ENCODE measurements at places on chromosomes 6 and 20.

DNA sequence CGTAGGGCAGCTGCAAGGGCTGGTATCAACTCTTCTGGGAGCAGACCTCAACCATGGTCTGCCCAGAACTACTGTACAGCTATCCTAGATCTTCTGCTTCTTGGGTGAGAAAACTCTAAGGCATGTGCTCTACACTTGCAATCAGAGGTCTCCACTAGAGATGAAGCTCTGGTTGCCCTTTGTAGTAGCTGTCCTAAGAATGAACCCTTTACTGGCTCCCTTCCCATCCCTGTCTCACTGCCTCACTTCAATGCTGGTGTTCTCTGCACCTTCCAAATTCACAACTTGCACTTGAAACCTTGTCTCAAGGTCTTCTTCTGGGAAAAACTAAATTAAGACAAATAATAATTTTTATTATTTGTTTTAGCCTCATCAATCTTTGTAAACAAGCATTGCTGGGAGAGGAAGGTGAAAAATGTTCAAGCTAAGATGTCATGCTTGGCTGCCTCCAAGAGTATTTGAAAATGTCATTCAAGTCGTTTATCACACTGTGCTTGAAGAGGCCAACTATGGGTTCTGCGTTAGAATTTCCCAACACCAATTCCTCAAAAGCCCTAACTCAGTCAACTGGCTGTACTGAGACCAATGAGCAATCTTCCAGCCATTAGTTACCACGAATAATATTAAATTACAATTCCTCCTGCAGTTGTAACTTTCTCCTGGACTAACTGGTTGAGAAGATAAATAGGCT lies 255.7 kb upstream of the PRND start:
- no peak for DNase-seq

DNA sequence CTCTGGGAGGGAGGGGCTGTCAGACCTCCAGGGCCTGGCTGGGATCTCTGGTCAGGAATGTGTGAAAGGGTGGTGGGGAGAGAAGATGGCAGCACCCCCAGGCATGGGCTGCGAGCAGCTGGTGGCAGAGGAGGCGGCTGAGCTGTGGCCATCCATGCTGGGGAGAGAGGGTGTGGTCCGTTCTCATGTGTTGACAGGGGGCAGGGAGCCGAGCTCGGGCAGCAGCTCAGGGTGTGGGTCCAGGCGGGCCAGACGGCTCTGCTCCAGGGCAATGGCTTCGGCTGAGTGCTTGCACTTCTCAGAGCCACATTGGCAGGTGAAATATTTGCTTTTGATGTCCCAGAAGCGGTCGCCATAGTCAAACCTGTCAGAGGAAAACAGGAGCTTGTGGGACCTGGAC lies 1.1 kb upstream of the SLC44A4 start:
- no peak for DNase-seq

- DNase-seq, result no peak
Measured at GRCh38 chr6:145332011-145332410, 403.3 kb downstream of the EPM2A start.

GRCh38 chr6:11322252-11322885 lies 89.9 kb upstream of the NEDD9 start:
- no peak for DNase-seq

DNA sequence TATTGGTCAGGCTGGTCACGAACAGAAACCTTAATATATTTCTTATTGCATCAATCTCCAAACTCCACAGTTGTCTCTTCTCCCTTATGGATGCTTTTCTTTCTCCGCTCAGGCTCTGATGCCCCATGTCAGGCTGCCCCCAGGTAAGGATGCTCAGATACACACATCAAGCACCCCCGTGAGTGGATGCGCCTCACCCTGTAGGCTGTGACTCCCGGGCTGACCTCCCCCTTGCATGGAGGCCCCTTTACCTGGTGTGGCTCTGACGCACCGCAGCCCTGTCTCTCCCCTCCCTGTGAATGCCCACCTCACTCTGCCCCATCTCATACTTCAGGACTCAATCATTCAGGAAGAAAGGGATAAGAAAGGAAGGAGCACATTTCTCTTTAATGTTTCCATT lies 19.1 kb upstream of the RANBP9 start:
- DNase-seq, result no peak
